Naive thymus-derived CD4-positive, alpha-beta T cell (primary cell): ENCODE measurements at places on chromosomes 11 and 22.

- DNase-seq, result no peak
These were observed 267.9 kb upstream of the SESN3 start for GRCh38 chr11:95498722-95499425.

DNA sequence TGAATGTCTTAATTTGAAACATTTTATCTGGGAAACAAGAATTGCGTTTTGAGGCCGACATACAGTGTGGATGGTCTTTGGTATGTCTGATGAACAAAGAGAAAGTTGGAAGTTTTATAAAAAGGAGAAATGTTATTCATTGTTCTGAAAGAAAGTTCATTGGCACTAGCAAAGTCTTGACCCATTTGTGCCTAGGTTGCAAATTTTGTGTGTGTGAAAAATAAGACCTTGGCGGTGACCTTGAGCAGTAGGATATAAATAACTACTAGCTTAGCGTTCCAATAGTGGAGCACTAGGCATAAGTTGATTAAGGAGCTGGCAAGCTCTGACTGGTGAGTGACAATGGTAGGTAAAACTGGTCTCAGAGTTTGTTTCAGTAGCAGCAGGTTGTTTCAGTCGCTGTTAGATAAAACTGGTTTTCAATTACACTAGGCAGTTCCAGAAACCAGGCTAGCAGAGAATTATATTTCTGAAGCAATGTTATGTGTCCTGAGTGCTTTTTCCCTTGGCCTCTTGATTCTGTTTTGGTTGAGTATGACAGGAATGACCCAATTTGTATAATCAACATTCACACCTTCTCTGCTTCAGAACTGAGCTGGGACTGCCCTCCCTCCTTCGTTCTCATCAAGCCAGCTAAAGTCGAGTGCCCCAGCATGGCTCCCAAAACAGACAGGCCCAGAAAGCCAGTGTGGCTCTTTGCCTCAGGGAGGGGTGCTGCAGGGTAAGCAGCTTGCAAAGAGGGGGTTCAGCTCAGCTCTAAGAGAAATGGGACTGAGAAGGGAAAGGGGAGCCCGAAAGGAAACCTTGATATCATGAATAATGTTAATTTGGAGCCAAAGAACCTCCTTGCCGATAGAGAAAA, 85.7 kb downstream of the NTM start:
- no peak for DNase-seq

DNA sequence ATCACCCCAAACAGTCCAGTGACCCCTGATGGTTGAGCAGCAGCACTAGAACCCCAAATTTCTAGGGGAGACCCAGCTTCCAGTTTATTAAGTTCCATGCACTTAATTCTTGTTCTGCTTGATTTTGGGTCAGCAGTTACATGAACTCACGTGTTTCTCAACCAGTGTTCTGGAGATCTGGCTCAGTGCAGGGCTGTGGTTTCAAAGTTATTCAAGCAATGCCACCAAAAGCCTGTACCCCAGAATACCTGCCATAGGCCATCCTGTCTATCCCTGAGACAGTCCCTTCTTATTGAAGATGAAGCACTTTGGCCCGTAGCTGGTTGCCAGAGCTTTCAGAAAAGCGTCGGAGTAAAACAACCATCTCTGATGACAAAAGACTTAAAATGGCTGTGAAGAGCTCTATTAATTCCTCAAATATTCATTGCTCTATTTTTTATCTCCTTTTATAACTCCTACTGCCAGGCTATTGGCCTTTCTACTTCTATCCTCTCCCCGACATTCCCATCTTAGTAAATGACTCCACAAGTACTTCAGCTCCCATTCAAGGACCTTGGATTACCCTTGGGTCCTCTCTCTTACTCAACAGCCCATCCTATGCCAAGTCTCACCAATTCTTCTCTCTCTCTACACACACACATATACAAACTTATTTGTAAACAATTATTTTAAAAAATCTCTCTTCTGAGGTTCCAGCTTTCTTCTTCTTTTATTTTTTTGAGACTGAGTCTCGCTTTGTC, 18.0 kb upstream of the VPREB1 start:
- no peak for DNase-seq

DNA sequence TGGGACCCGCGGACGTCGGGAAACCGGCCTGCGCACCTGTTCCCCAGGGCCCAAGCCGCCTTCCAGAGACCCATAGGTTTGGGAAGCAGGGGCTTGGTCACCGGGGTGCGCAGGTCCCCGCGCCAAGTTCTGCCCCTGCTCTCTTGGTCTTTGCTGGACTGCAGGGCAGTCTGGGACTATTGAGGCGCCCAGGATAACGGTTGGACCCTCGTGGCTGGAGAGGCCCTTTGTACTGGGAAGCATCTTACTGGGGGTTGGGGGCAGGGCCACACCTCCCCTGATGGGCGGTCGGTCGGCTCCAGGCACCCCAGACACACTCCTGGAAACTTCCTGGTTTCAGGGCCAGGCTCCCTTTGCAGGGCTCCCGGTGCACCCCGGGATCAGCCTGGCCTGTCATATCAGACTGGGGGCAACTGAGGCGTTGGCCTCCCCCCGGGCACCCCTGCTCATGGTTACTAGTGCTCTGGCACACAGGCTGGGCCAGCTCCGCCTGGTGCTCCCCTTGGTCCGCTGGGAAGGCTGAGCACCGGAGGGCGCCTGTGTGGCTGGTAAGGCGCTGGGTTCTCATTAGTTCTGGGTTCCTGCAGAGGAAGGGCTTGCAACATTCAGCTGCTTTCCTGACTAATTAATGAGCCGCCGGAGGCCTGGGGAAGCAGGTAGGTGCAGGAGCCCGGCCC, 1250.5 kb downstream of the BRD1 start:
- no peak for DNase-seq

DNA sequence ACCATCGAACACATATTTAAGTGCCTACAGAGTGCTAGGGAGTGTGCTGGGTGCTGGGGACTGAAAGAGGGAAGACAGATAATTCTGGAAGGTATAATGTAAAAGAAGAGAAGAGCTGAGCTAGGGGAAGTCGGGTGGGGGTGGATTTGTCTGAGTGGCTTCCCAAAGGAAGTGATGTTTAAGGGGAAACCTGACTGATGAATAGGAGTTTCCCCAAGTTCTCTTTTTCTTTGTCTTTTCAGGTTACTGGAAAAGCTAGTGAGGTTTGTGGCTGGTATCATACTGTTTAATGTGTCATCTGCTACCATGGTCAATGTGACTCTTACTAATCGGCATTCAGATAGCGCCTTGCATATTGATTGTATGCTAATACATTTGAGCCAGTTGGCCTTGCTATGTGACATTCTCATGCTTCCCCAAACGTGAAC, 151.6 kb upstream of the MTMR2 start:
- no peak for DNase-seq

DNA sequence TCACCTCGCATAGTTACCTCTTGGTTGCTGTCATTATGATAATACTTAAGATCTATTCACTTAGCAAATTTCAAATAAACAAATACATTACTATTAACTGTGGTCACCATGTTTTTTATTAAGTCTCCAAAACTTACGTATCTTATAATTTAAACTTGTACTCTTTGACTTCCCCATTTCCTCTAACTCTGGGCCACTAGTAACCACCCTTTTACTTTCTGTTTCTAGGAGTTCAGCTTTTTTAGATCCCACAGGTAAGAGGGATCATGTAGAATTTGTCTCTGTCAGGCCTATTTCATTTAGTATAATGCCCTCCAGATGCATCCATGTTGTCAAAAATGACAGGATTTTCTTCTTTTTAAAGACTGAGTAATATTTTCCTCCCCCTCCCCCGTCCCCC, 212.4 kb upstream of the C11orf87 start:
- no peak for DNase-seq

DNA sequence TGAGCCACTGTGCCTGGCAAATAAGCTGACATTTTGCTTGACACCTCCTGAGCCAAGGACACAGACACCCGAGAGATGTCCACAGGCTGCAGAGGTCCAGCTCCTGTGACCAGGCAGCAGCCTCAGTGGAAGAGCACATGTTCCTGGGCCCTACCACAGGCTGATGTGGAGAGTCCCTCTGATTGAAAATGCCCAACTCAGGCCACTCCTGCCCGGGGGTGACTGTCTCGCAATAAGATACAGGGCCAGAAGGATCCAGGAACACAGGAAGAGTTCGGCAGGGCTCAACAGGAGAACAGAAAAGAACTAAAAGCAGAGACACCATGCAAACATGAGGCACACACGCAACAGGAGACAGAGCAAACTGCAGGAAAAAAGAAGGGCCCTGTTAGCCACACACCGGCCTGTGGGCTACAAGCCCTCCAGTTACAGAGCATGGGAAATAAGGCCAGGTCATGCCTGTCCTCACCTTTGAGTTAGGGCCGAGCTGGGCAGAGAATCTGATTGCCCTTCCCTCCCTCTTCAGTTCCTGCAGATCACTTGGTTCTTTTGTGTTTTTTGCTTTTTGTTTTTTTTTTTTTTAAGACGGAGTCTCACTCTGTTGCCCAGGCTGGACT, 28.3 kb upstream of the MALAT1 start:
- no peak for DNase-seq

DNA sequence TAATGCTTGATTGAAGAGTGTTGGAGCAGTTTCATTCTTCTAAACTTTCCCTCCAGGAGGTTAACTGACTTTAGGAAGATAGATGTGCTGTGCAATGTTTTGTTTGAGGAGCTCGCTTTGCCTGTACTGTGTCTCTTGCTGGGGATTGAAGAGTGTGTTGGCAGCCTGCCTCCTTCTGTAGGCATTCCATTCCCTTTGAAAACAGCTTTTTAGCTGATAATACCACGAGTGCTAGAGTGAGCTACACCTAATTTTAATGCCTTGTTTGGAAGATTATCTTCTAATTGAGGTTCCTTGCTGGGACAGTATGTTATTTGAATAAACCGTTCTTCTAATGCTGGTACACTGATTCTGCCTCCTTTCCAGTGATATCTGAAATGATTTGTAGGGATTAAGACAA, 7.2 kb downstream of the DDX10 start:
- no peak for DNase-seq
